ENCODE measurements at places on chromosomes 16 and 17.

GRCh38 chr16:70573451-70574121 lies 50.0 kb downstream of the SF3B3 start:
- peak; percentile 47 for DNase-seq

DNA sequence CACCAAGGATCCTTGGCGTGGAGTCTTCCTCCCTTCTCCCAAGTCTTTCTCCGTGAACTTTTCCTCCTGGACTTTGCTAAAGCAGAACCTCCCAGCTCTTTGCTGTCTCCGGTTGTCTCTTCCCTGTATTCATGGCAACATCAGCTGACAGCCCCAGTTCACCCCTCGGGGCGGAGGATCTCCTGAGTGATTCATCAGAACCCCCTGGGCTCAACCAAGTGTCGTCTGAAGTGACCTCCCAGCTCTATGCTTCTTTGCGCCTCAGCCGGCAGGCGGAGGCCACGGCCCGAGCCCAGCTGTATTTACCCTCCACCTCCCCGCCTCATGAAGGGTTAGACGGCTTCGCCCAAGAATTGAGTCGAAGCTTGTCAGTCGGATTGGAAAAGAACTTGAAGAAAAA lies 943 bp downstream of the CNTROB start:
- no peak for DNase-seq

DNA sequence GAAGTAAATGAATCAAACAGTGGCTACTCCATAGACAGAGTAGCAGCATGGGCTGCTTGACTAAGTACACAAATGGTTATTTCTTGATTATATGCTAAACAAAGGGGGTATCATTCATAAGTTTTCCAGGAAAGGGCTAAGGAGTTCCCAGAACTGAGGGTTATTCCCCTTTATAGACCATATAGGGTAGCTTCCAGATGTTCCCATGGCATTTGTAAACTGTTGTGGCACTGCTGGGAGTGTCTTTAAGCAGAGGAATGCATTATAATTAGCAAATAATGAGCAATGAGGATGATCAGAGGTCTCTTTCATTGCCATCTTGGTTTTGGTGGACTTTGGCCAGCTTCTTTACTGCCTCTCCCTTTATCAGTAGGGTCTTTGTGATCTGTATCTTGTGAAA lies 105.1 kb downstream of the CDH11 start:
- DNase-seq, result no peak

DNA sequence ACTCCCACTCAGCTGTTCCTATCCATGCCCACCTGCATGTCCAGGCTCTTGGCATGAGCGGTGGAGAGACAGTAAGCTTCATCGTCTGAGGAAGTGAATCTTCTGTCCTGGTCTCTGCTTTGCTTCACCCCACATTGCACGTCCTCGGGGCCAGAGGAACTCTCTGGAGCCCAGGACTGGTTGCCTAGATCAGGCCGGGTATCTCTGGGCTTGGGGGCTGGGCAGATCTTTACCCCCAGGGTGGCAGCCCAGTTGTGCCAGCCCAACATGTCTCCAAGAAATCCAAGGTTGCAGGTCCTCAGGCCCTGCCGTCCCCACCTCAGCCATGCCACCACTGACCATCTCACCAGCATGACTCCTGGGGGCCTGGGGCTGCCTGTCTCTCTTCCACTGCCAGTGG lies 58.3 kb downstream of the BEAN1 start:
- DNase-seq, result no peak

GRCh38 chr16:9407206-9407758 lies 315.8 kb downstream of the HAPSTR1 start:
- no peak for DNase-seq

- peak; percentile 58 for DNase-seq
Observed at GRCh38 chr17:65057531-65058090, 1.1 kb upstream of the GNA13 start.

DNA sequence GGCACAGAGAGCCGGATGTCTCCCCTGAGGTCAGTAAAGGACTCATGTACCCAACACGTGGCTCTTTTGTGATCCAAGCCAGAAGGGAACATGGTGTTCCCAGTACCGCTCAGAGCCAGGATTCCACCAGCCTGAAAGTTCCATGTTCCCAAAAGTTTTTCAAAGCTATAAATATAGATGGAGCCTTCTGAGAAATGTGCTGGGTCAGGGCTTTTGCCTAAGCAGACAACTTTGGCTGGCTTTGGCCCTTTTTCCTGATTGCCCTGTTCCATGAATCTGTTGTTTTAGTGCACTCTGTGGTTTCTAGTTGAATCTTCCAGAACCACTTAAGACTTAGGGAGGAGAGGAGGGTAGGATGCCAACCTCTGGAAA lies 128.5 kb upstream of the HS3ST2 start:
- peak; percentile 71 for DNase-seq

- DNase-seq, result no peak
Observed at GRCh38 chr16:85494315-85494714, 118.8 kb upstream of the GSE1 start.

DNA sequence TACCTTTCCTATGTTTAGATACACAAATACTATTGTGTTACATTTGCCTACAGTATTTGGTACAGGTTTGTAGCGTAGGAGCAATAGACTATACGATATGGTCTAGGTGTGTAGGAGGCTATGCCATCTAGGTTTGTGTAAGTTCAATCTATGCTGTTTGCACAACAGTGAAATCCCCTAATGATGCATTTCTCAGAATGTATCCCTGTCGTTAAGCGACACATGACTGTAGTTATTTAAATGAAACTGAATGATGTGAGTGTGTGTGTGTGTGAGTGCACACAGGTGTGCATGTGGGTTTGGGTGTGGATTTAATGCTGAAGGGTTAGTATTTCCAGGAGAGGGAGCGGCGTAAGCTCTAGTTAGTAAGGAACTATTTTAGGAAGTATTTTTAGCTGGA lies 34.6 kb upstream of the SMIM36 start:
- no peak for DNase-seq

DNA sequence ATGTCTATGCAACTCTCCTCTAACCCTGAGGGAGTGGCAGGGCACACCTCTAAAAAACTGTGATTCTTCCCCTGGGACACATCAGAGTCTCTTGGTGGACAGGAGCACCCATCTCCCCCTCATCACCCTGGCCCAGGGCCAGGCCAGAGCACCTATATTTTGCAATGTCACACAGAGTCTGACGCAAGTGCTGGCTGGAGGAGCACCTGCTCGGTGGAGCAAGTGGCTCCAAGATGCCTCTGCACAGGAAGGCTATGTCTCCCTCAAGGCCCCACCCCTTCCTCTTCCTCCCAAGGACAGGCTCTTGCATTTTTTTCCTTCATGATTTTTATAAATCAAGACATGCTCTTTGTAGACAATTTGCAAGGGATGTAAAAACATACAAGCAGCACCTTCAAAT lies 13.3 kb downstream of the SNN start:
- DNase-seq, result no peak

DNA sequence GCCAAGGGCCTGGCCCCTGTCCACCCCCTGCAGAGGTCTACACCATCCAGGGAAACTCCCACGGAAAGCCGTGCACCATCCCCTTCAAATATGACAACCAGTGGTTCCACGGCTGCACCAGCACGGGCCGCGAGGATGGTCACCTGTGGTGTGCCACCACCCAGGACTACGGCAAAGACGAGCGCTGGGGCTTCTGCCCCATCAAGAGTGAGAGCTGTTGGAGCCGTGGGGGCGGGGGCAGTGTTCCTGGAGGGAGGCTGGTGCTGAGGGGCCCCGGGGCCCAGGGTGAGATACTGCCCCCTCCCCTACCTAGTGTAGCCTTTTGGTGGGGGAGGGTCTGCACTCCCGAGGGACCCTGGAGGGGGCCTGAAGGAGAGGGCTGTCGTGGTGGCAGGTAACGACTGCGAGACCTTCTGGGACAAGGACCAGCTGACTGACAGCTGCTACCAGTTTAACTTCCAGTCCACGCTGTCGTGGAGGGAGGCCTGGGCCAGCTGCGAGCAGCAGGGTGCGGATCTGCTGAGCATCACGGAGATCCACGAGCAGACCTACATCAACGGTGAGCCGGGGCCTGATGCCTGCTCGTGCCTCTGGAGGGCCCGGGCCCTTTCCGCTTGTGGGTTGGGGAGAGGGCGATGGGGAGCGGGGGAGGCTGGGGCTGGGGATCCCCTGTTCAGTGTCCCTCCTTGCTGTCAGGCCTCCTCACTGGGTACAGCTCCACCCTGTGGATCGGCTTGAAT lies 38.8 kb downstream of the MRC2 start:
- DNase-seq, result no peak

GRCh38 chr17:17513626-17514025 lies 17.4 kb upstream of the RASD1 start:
- DNase-seq, result no peak

DNA sequence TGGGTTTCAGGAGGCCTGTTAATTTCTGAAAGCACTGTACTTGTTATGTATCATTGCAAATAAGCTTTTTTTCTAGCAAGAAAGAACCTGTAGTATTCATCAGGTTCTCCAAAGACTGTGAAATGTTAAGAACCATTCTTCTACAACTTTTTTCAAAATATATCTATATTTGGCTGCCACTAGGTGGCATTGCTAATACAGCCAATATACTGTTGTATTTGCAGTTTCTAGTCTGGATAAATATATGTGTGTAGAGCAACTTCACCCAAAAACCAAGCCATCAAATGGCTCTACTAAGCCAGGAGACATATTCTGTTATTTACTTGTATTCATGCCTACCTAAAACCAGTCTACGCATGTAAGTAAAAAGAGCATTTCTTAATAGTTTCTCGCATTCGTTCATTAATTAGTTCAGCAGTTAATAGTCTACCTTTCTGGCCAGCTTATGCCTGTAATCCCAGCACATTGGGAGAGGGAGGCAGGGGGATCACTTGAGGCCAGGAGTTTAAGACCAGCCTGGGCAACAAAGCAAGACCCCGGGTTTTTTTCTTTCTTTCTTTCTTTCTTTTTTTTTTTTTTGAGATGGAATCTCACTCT lies 39.5 kb downstream of the VMP1 start:
- DNase-seq, result no peak

- no peak for DNase-seq
Observed at GRCh38 chr17:73003487-73003886, 89.0 kb downstream of the SLC39A11 start.

DNA sequence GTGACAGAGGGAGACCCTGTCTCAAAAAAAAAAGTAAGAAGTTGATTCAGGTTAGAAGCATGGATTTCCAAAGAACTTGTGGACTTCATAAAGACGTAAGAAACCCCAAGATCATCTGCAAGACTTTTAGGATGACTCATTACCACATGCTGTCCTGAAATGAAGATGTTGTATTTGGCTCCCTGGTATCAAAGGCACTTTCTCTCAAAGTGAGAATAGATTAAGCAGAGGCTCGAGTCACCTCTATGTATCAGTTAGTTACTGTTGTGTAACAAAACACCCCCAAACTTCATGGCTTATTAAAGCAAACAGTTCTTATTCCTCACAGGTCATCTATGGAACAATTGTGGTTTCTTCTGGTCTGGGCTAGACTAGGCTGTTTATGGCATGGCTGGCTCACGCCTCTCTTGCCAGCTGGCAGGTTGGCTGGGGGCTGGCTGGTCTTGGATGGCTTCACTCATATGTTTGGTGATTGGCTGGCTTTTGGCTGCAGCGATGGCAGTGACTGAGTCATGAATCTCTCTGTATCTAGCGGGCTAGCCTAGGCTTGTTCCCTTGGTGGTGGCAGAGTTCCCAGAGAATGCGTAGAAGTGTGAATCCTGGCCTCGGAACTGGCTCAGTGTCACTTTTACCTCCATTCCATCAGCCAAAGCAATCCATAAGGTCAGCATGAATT lies 60.4 kb upstream of the MSI2 start:
- DNase-seq, result no peak

- DNase-seq, result no peak
Observed at GRCh38 chr17:59675231-59675630, 32.0 kb downstream of the PTRH2 start.

- peak; percentile 52 for DNase-seq
Observed at GRCh38 chr17:28953444-28954118, 2.3 kb upstream of the PHF12 start.
